Suppressor macrophage treated with lipopolysaccharide for 1 hour (primary cell): ENCODE measurements at places on chromosomes 11 and 22.

GRCh38 chr11:14842002-14842401 lies 50.0 kb downstream of the CYP2R1 start:
- DNase-seq: no peak

DNA sequence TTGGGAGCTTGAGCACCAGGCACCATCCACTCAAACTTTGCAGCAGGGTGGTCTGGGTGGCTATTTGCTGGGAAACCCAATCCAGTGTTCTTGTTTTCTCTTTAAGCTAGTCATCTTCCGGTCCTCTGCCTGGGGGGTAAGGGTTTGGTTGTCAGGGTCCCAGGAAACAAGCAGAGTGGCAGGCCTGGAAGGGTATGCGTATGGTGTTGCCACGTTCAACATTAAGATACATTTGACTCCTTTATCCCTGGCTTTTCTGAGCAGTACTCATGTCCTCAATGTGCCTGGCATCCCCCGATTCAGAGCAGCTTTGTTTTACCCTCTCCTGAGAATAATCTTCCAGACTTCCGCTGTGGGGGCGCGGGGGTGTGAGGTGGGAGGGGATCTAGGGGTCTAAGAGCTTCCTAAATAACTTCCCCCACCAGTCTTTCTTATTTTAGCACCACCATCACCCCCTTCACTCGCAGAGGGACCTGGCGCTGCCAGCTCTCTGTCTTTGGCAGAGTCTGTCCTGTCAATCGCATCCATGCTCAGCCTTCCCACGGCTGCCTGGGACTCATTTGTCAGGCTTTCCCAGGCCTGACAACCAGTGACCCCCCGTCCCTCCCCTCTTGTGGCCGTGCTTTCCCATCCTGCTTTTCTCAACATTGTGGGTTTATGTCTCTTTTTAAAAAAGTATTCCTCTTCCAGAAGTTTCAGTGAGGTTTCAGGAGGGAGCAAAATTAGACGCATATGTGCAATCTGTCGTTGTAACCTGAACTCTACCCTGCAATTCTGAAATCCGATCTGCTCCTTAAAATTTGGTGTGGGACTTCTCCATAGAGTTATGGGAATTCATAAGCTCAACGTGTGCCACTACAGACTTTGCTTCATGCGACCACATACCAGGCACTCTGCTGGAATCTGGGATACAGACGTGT lies 27.0 kb upstream of the RBFOX2 start:
- DNase-seq: no peak

GRCh38 chr22:50553310-50553709 lies 7.6 kb downstream of the KLHDC7B start:
- no peak for DNase-seq

DNA sequence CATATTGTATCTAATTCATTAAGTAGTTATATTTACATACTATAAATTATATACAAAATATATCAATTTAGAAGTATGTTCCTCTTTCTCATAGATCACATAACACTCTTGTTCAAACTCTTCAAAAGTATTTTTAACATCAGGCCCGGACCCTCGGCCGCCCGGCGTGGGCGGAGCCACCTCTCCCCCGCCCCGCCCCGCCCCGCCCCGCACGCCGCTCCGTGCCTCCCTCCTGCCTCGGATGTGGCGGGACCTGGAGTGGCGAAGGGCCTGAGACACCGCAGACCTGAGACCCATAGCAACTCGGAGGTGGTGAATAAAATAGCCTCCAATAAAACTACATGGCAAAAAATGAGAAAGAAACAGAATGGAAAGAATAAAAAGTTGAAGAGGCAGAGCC lies 105.9 kb upstream of the BDNF start:
- DNase-seq: no peak

GRCh38 chr11:57763568-57763967 lies 2.0 kb downstream of the CTNND1 start:
- peak; percentile 23 for DNase-seq

GRCh38 chr22:38220163-38220562 lies 18.4 kb downstream of the MAFF start:
- no peak for DNase-seq

GRCh38 chr11:132115454-132115853 lies 745.0 kb downstream of the NTM start:
- DNase-seq: no peak

DNA sequence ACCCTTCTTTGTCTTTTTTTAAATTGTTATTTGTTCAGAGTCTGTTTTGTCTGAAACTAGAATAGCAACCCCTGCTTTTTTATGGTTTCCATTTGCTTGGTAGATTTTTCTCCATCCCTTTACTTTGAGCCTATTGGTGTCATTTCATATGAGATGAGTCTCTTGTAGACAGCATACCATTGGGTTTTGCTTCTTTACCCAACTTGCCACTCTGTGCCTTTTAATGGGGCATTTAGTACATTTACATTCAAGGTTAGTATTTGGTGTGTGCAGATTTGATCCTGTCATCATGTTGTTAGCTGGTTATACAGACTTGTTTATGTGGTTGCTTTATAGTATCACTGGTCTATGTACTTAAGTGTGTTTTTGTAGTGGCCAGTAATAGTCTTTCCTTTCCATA lies 28.0 kb downstream of the CCDC15 start:
- no peak for DNase-seq

DNA sequence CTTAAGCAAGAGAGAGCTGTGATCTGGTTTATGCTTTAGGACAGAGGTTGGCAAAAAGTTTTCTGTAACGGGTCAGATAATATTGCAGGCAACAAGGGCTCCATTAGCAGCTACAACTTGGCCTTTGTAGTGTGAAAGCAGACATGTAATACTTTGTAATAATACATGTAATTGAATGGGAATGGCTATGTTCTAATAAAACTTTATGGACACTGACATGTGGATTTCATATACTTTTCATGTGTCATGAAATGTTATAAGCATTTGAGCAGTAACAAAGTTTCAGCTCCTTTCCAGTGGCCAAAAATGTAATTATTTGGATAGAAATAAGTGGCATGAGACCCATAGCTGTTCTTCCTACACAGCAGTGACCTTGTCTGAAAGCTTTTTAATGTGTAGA lies 3.1 kb downstream of the DYNC2H1 start:
- no peak for DNase-seq
